ENCODE measurements at places on chromosomes 5 and 9.
A peak's percentile ranks its signal among the peaks of the same experiment; 100 is the strongest.

GRCh38 chr5:124596595-124597421 is 149.6 kb downstream of the ZNF608 start:
- DNase-seq = peak; percentile 80

- DNase-seq = no peak
These were observed 29.5 kb upstream of the SARDH start for GRCh38 chr9:133767625-133768024.

DNA sequence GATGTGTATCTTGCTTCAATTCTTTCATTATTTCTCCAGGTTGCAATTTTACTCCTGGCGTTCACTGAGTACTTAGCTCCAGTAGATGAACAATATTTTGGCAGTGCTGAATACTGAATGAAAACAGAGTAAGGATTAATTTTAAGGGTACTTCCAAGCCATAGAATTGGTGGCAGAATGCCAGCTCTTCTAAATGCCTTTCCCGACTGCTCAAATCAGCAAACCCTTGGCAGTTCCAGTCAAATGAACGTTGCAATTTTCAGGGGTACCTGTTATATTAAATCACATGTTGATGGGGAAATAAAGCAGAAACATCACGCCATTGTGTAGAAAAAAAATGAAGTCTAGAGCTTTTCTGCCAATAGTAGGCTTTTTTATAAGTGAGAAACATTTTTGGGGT is 282.4 kb upstream of the RPS23 start:
- DNase-seq = no peak

- peak; percentile 83 for DNase-seq
These were observed 293.0 kb downstream of the ZNF608 start for GRCh38 chr5:124453221-124454051.

GRCh38 chr9:117121316-117121715 is 293.5 kb downstream of the ASTN2 start:
- DNase-seq = no peak

- no peak for DNase-seq
These were observed 36.9 kb downstream of the MYO10 start for GRCh38 chr5:16899171-16899570.

- no peak for DNase-seq
These were observed 20.9 kb upstream of the SPINK14 start for GRCh38 chr5:148147415-148147814.

GRCh38 chr5:175246242-175246888 is 197.6 kb downstream of the DRD1 start:
- DNase-seq = peak; percentile 96

- DNase-seq = no peak
These were observed 1.2 kb downstream of the CKS2 start for GRCh38 chr9:89312222-89312571.

GRCh38 chr5:181047921-181048320 is 7.9 kb downstream of the BTNL9 start:
- no peak for DNase-seq

- DNase-seq = no peak
These were observed 519 bp upstream of the RAD50 start for GRCh38 chr5:132556153-132556762.

DNA sequence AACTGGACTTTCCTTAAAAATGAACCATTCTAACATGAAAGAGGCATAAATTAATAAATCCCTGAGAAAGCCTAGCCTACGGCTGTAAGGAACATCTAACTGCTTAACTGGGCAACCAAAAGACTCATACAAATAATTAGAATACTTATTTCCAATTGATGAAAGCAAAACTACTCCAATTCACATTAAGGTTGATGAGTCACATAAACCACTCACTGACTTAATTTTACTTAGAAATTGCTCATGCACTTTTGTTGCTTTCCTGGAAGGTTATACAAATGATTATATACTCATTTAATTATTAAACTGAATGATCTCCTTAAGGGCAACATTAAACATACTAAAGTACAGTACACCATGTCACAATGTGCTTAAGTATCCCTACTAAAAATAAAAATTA is 101.9 kb downstream of the NFIB start:
- no peak for DNase-seq

GRCh38 chr9:34233672-34234071 is 54.8 kb downstream of the UBAP1 start:
- no peak for DNase-seq

DNA sequence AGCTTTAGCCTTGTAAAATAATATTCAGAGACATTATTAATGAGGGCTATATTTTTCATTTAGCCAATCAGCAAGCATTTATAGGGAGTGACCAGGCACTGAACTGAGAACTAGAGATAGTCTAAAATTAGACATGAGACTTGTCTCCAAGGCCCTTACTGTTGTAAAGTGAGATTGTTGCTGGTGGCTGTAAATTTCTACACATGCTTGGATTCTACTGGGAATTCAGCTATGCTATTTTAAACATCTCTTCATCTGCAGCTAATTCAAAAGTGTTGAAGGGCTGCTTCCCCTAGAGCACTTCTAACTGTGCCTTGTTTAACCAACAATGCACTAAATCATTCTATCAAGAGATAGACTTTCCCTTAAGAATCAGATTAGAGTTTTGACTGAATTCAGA is 67.4 kb downstream of the CHSY3 start:
- no peak for DNase-seq

DNA sequence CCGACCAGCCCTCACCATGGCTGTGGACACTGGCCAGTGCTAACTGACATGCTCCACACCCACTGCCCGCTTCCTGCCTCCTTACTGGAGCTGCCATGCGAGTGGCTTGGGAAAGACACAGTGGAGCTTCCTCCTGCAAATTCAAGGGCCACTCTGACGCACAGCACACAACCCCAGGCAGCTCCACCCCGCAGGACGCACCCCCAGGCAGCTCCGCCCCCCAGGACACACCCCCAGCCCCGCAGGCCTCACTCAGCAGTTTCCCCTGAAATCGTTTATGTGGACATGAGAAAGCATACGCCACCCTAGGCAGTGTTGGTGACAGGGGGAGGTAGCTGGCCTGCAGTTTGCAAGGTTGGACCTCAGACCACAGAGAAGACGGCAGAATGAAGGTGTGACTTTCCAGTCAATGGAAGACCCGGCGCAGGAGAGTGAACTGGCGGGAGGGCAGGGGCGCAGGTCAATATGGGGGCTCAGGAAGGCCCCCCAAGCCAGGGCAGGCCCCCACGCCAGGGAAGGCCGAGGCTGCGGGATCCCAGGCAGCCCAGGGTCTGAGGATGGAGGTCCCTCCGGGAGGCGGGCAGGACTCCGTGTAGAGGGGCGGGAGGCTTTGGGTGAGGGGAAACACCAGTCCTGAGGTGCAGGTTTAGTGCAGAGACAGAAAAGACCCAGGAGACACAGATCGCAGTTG is 21.6 kb downstream of the LPCAT1 start:
- no peak for DNase-seq

GRCh38 chr9:81389569-81389993 is 299.8 kb downstream of the TLE1 start:
- DNase-seq = peak; percentile 98

DNA sequence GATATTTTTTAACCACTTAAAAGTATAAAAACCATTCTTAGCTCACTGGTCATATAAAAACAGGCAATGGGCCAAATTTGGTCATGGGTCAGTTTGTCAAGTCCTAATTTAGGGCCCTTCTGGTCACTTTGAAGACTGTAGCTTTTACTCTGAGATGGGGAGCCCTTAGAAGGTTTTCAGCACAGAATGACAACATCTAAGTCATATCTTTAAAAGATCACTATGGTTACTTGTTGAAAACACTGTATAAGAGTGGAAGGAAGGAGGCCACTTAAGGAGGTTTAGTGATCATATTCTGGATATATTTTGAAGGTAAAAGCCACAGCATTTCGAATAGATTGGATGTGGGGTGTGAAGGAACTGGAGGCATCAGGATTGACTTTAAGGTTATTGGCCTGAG is 76.7 kb downstream of the STRBP start:
- no peak for DNase-seq

DNA sequence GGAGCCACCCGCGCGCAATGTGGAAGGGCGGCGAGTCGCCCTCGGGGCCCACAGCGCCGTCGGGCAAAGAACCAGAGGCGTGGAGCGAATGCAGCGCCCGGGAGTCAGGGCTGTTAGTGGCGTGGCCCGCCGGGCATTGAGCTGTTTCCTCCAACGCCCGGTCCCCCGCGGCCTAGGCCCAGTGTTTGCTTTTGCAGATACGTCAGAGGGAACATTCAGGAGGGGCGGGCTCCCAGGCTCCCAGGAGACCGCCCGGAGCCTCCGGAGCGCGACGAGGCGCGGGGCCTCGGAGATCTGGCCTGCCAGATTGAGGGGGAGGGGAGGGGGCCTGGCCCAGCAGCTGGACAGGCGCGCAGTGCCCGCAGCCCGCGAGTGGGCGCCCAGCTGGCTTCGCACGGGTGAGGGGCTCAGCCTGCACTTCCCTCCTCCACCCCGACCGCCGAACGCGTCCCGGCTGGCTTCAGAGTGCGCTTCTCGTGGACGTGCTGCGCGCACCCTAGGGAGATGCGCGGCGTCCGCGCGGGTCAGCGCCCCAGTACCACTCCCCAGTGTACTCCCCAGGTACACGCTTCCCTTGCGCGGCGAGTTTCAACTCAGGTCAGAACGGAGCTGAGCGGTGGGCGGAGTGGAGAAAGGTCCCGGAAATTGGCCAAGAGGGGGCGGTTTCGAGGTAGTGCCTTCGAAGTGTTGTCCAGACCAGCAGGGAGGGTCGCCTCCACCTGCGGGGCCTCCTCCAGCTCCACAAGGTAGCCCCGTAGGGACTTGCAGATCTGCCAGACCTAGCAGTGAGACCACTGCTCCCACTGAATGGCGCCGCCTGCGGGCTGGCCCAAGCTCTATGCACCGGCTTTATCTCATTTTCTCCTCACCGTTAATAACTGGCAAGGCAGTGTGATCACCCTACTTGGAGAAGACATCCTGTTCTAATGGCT is 130.4 kb downstream of the TMEM174 start:
- DNase-seq = no peak

DNA sequence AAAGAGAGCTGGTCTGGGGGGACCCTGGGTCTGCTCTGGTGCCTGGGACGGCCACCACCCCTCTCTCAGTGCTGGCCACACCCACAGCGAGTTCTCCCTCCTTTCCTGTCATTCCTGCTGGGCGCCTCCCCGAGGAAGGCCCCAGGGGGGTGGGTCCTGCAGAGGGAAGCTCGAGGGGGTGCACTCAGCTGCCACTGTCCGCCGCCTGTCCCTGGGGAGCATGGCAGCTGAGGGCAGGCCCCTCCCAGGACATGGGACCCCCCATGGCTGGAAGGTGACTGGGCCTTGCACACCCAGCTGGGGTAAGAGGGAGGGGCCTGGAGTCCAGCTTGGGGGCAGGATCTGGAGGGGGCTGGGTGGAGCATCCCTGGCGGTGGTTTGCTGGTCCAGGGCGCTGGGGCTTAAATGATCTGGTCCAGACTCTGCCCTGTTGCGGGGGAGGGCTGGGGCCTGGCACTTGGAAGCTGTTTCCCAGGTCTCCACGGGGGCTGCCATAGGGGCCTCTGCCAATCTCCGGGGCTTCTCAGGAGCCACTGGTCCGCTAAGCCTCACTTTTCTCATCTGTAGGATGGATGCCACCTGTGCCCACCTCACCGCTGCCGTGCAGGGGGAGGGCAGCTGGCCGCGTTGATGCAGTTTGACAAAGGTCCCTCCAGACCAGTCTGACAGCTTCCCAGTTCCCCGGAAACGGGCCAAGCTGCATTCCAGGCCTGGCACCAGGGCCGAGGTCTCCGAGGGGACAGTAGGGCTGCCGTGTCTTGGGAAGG is 6.0 kb upstream of the SLC2A6 start:
- DNase-seq = no peak

DNA sequence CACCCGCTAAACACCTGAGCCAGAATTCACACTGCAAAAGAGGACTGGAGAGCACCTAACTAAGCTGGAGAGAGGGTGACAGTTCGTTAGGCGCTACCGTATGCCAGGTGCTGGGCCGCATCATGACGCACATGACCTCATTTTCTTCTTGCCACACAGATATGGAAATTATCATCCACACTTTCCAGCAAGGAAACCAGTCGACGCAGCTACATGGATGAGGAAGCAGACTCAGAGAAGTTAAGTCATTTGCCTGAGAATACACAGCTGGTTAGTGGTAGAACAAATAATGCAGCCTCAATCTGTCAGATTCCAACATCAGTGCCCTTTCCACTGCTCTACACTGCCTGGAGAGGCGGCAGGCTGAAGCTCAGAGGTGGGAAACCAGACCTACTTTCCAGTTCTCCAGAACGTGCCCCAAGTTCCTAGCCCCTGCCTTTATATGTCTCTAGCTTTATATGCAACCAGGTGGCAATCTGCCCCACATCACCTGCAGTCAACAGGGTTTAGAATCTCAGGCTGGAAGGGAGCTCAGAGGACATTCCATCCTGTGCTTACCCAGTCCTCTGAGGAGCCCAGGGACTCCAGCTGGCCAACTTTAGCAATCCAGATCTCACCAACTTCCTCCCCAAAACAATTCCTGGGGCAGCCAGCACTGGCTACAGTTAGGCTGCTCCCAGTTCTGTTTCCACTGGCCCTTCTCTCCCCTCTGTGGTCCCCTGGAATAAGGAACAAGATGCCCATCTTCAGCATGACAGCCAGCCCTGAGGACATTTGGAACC is 8.8 kb downstream of the TNIP1 start:
- no peak for DNase-seq

DNA sequence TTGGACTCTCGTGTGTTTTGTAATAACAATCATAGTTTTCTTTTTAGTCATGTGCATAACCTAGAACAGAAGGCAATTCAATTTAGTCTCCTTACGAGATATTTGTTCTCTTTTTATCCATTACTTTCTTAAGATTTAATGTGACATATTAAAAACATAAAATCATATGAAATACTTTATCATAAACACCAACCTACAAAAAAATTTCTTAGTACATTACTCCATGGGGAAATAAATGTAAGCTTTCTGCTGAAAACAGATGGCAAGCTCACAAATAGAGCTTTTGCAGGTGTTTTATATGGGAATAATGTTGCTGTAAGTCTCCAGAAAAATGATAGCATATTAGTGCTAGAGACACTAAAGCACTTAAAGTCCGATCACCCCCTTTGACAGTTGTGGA is 1035.2 kb upstream of the ARRDC3 start:
- DNase-seq = no peak

DNA sequence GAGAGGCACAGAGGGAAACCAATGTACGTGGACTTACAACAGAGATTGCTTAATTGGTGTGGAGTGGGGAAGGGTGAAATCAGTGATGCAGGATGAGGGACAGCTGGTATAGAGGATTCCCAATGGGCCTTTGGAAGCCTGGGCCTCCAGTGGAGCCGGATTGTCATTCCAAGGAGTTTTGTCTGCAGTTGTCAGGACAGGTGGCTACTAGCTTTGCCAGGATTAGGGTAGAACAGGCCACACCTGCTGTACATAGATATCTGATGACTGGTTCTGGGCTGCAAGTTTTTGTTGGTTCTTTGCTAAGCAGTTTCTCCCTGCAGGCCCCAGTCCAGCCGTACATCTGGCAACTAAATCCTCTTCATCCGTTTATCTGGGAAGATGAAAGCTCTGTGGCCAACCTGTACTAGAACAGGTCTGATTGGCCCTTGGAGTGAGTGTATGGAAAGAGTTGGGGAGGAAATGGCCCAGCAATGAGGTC is 4.2 kb downstream of the SKP2 start:
- DNase-seq = no peak

- peak; percentile 94 for DNase-seq
These were observed 121.1 kb upstream of the IL12B start for GRCh38 chr5:159451197-159452052.

GRCh38 chr5:581266-581665 is 30.9 kb upstream of the CEP72 start:
- no peak for DNase-seq

GRCh38 chr9:91835632-91836031 is 114.4 kb downstream of the ROR2 start:
- no peak for DNase-seq

GRCh38 chr9:130118841-130119518 is 53.2 kb upstream of the NCS1 start:
- peak; percentile 59 for DNase-seq

Measured in brain microvascular endothelial cell (primary cell).